A673 (cell line): ENCODE measurements at places on chromosomes 12 and 14.

DNA sequence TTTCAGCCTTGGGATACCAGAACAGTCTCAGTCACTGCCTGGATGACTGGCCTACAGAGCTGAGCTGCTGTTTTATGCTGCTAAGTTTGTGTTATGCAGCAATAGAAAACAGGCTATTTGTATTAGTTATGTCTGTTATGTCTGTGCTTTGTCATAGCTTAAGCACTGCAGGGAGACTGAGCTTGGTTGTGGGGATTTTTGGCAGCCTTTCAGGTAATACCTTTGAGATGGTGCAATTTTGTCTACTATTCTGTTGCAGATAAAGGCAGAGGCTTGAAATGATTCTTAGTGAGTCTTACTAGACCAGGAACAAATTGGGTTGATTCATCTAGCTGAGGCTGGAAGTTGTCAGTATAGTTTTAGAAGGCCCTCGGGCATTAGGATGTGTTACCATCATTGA is 201.3 kb upstream of the RBM19 start:
- DNase-seq, result no peak

- DNase-seq, result peak; percentile 45
These were observed 1025.7 kb upstream of the TMEM132C start for GRCh38 chr12:127241072-127241817.

DNA sequence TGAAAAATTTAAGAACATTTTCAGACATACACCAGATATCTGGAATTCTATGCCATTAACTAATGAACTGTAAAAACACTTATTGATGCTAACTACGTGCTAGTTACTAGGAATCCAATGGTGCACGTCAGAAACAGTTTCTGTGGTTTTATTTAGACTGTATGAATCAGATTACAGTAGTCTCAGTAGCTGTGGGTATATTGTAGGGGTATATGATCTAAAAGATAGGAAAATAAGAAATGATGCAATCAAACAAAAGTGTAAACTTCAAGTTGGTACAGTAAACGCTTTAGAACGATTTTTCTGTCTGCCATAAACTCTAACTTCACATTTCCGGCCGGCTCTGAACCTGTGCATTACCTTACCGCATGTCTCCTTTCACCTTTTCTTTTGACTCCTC is 2.3 kb downstream of the ABCC9 start:
- DNase-seq, result no peak

- DNase-seq, result no peak
These were observed 11.3 kb upstream of the GNG2 start for GRCh38 chr14:51849097-51849496.

- DNase-seq, result peak; percentile 49
These were observed 143.0 kb upstream of the DDHD1 start for GRCh38 chr14:53295985-53296582.

DNA sequence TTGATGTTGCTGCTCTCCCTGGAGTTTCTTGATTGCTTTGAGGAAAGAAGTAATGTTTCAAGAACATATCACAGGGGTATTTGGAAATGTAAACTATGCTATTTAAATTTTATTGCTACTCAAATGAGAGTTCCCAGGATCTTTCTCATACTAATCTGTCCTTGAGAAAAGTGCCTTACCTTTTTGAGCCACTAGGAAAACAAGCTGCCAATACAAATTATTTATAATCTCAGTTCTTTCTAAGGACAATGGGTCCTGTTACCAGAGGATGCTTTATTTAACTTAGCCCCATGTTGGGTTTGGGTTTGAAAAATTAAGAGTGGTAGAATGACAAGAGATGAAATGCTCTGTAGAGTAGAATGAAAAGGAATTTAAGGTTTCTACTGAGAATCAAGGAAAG is 258.2 kb upstream of the PRKD1 start:
- no peak for DNase-seq

DNA sequence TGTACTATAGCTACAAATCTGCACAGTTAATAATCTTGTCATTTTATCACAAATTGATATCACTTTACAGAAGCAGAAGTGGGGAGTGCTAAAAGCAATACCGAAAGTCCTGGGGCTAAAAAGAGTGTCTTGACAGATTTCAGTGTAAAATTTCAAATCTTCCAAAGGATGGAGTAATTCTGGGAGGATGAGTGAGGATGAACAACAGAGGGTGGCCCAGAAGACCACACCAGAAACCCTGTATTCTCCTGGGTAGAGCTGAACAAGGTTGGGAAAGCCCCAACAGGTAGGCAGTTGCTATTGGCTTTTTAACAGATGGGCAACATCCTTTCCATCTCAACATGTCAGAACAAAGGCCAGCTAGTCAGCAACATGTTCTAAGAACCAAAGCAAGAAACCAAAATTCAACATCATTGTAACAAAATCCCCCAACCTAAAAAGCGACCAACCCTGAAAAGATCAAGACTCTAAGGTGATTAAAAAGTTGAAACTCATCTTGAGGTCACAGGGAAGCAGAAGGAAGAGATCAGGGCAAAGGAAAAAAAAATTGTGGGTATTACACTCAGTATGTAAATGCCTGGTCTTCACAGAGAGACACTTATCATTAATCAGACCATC is 38.8 kb downstream of the CBX5 start:
- DNase-seq, result no peak

DNA sequence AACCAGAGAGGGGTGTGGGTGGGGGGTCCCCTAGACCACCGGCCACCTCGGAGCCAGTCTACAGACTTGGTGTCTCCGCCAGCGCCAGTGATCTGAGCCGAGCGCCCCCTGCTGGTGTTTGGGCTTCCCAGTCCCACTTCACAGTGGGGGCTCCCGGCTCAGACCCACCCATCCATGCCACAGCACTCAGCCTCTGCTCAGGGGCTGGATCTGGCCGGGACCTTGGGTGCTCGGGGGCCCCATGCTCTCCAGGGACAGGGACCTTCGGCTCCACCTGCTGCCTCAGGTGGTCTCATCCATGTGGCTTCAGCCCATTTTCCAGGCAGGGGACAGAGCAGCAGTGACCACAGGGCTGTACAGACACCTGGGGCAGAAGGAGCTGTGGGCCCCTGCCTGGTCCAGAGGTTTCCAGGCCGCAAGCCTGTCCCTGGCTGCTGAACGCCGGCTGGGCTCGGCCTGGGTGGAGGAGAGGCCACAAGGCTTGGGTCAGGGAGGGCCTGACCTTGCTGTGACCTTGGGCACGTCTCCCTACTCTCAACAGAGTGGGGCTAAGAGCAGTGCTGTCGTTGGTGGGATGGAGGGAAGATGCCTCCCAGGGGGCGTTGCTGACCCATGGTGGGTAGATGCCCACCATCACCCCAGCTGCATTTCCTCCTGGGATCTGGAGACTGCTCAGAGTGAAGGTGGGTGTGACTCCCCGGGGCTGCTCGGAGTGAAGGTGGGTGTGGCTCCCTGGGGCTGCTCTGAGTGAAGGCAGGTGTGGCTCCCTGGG is 86.3 kb downstream of the KIF26A start:
- peak; percentile 88 for DNase-seq

- no peak for DNase-seq
These were observed 38.1 kb downstream of the GCH1 start for GRCh38 chr14:54864526-54864925.

DNA sequence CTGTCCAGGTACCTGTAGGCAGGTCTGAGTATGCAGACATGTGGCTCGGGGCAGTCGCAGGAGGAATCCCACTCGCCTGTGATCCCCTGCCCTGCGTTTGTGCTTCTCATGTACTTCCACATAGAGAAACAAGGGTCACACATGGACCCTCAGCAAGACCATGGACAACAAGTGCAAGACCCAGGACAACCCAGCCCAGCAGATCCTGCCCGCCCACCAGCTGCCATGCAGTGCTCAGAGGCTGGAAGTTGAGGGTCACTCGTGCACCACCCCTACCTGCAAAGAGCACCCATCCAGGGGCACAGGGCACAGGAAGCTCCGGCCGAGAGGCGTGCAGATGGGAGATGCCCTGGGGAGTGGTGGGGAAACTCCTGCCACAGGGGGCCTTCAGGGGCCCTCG is 67.5 kb upstream of the C14orf180 start:
- DNase-seq, result no peak
